Left renal pelvis (tissue), 4 donors: ENCODE measurements at places on chromosomes 11 and 22. TPM values are rescaled to one million over a fixed set of nuclear protein-coding genes. Genes with fewer than 3 reads are reported as not detected.
A peak's percentile ranks its signal among the peaks of the same experiment; 100 is the strongest.

Gene GRK3
- 10.4 TPM for polyA plus RNA-seq

Gene MYRF
- polyA plus RNA-seq = 7.9 TPM

Gene OR51T1
- polyA plus RNA-seq = not detected

Gene MRGPRX1
- not detected for polyA plus RNA-seq

Gene C11orf91
- not detected for polyA plus RNA-seq

Gene CD3G
- polyA plus RNA-seq = 0.34 TPM

Gene KRTAP5-1
- polyA plus RNA-seq = not detected

Gene SLC5A4
- 2.5 TPM for polyA plus RNA-seq

Gene SMIM35
- polyA plus RNA-seq = 0.07 TPM

Gene SAA2
- not detected for polyA plus RNA-seq

GRCh38 chr11:71352226-71352625, 96.0 kb downstream of the DHCR7 start:
- DNase-seq = no peak

DNA sequence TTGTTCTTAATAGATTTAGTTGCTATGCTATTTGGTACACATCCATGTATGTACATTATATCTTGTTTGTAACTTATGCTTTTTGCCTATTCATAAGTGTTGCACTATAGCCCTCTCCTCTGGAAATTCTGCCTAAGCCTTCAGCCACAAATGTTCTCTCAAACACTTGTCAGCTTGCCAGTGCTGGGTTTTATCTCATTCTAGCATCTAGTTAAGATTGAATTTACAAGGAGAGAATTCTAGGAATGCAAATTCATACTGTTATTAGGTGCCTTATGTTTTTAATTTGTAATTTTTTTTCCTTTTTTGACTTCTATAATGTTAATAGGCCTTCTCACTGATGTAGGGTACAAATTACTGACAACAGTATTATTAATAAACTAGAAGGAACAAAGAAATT, 14.6 kb upstream of the CTSC start:
- DNase-seq = no peak

GRCh38 chr11:2549080-2549479, 104.3 kb downstream of the KCNQ1 start:
- no peak for DNase-seq

- DNase-seq = no peak
These were observed 714.7 kb upstream of the TENM4 start for GRCh38 chr11:80155412-80156017.

GRCh38 chr11:69136471-69136870, 19.3 kb upstream of the SMIM38 start:
- DNase-seq = no peak

GRCh38 chr11:67345247-67345919, 8.0 kb downstream of the POLD4 start:
- DNase-seq = no peak

DNA sequence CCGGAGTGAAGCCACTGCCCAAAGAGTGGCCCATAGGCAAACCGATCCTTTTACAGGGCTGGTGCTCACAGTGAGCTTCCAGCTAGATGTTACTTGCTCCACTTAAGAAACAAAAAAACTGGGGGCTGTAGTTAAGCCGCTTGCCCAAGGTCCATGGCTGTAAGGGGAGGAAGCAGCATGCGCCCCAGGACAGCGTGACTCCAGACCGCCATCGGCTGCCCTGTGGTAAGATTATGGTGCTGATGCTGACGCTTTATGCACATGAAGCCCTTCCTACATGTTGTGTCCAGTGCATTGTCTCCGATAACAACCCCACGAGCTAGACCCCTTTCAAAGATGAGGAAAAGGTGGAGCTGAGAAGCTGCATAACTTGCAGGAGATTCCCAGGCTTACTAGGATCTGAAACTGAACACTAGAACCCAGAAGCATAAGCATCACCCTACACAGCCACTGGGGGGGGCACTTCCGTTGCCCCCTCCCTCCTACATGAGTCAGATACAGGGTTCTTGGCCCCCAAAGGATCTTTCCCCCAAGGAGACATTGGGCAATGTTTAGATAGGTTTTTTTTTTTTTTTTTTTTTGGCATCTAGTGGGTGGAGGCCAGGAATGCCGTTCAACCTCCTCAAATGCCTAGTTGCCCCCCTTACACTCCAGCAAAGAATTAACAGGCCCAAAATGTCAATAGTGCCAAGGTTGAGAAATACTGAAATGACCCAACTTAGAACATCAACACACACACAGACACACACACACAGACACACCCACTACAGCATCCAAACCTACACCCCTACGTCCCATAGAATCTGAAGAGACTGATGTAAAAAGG, 53.9 kb downstream of the MN1 start:
- no peak for DNase-seq

DNA sequence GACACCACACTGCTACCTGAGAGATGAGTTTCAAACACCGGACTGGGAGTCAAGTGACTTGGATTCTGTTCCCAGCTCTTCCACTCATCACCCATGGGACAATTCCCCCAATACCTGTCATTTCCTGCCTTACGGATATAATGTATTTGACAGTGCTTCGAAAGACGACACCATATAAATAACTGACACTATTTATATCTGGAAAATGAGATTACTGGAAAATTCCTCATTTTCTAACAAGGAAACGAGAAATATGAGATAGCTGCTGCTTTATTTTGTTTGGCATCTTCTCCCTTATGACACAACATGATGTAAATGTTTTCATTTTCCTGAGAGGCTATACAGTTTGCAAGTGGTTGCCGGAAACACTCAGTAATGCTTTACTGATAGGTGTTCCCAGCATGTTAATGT, 8.6 kb downstream of the HSCB start:
- DNase-seq = no peak

GRCh38 chr11:106497321-106497720, 419.9 kb downstream of the AASDHPPT start:
- DNase-seq = no peak

DNA sequence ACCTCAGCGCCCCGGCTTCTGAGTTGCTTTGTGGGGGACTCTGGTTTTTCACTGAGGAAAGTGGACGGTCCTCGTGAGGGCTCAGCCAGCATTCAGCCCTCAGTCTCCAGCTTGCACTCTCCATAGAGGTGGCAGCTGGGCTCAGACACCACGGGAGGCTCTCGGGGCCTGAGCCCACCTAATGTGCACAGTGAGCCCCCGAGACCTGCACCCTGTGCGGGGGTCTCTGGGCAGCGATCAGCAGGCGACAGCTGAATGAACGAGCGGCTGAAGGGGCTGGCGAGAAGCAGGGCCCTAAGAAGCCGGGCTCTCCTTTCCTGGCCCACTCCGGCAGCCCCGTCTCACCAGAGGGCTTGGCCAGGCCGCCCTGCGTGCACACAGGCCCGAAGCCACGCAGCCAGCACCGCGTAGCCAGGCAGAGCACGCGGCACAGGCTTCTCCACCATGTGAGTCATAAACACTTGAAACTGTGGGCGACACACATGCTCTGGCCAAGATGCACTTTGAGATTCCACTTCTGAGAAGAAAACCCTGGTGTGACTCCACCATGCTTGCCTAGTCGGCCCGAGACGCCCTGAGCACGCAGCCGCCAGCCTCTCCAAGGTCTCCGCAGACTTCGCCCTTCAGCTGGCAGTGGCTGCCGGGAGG, 28.0 kb downstream of the TOLLIP start:
- no peak for DNase-seq

- DNase-seq = no peak
These were observed 6.2 kb upstream of the UBE4A start for GRCh38 chr11:118353084-118353710.

DNA sequence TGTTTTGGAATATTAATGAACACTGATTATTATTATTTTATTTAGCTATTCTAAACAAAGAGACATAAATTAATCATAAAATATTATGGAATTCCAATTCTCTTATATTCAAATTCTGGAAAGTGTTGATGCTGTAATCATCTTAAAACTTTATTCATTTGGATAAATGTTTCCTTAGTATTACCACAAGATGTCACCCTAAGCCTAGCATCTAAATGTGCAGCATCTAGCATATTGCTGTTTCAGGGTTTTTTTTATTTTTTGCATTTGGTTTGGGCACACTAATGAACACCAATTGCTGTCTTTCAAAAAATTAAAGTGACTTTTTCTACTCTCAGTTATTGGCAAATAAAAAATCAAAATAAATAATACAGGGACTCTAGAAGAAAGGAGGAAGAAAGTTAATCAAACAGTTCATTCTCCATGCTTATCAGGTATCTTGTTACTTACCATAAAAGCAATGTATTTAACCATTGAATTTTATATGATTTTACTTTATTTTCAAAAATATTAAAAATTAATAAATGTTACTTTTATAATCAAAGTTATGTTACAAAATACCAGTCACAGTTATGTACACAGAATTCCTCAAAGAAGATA, 31.8 kb downstream of the DLG2 start:
- peak; percentile 47 for DNase-seq

DNA sequence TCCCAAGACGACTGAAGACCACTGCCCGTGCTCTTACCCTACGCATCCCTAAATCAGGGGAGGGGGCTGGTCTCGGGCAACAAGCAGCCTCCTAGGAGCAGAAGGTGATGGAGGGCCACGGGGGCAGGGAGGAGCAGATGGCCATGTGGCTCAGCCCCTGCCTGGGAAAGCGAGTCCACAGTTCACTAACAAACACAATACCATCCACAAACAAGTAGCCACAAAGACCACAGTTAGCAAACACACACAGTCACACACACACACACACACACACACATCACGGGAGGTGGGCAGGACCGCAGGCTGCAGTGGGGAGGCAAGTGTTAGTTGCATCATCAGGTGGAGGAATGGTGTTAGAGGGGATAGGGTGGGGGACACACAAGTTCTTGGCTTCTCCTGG, 13.2 kb upstream of the FXYD2 start:
- DNase-seq = no peak

- no peak for DNase-seq
These were observed 61.5 kb downstream of the STIM1 start for GRCh38 chr11:3916962-3917361.

- no peak for DNase-seq
These were observed 39.4 kb upstream of the CEP295 start for GRCh38 chr11:93622043-93622442.

- no peak for DNase-seq
These were observed at the start of gene HTATIP2 for GRCh38 chr11:20363500-20364340. TSS of gene HTATIP2 (plus strand) at chr11:20363714. CDS start at chr11:20364238, 524 bp downstream.

GRCh38 chr11:12461516-12461915, 84.1 kb downstream of the PARVA start:
- DNase-seq = no peak

GRCh38 chr11:61082931-61083531, 19.3 kb upstream of the CD5 start:
- no peak for DNase-seq

GRCh38 chr11:101003468-101003867, 126.1 kb downstream of the PGR start:
- DNase-seq = no peak

DNA sequence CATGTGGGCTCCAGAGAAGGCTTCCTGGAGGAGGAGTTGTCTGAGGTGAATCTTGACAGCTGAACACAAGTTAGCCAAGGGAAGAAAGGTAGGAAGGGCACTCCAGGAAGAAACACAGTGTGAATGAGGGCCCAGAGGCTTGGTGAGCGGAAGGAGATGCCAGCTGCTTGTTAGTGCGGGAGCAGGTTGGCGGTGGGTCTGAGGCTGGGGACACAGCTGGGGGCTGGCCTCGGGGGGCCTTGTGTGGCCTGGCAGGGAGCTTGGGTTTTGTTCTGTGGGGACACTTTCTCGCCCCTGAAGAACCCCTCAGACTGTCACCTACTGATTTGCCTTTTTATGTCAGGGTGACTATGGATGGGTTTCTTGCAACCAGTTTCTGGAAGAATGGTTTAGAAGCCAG, 160.0 kb downstream of the ST3GAL4 start:
- DNase-seq = no peak

- no peak for DNase-seq
These were observed 259.7 kb downstream of the MN1 start for GRCh38 chr22:27541836-27542235.

DNA sequence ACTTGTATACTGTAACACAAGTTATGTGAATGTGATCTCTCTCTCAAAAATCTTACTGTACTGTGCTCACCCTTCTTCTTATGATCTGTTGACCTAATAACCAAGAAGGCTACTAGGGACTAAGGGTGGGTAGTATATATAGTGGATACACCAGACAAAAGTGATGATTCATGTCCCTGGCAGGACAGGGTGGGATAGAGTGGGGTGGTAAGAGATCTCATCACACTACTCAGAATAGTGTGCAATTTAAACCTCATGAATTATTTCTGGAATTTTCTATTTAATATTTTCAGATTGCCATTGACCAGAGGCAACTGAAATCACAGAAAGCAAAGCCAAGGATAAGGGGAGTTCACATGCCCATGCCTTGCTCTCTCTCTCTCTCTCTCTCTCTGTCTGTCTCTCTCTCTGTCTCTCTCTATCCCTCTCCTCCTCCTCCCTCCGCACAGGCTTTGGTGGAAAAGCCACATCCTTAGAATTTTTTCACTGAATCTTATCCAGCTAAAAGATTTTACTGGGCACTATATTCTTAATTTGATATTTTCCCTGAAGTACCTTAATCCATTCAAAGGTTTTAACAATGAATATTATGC, 12.0 kb upstream of the STK33 start:
- DNase-seq = no peak

GRCh38 chr11:65110354-65110861, 1.3 kb upstream of the TM7SF2 start:
- DNase-seq = no peak

- DNase-seq = no peak
These were observed 98.3 kb downstream of the TYR start for GRCh38 chr11:89275966-89276365.

- DNase-seq = peak; percentile 21
These were observed 43.2 kb upstream of the VPREB1 start for GRCh38 chr22:22201185-22201929.

DNA sequence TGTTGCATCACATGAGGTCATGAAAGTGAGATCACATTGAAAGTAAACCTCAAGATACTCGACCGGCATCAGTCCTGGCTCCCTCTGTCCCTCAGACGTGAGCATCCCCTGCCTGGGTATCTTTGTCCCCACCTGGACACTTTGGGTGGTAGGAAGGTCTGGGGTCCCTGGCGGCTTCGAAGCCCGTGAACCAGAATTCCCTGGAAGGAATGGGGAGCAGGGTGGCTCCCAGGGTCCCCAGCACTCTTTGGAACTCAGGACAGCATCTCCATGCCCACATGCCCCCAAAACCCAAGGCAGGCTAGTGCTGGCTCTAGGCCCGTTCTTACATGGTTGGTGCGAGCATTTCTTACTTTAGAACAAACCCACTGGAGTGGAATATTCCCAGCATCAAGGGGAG, 7.5 kb downstream of the DERL3 start:
- no peak for DNase-seq

DNA sequence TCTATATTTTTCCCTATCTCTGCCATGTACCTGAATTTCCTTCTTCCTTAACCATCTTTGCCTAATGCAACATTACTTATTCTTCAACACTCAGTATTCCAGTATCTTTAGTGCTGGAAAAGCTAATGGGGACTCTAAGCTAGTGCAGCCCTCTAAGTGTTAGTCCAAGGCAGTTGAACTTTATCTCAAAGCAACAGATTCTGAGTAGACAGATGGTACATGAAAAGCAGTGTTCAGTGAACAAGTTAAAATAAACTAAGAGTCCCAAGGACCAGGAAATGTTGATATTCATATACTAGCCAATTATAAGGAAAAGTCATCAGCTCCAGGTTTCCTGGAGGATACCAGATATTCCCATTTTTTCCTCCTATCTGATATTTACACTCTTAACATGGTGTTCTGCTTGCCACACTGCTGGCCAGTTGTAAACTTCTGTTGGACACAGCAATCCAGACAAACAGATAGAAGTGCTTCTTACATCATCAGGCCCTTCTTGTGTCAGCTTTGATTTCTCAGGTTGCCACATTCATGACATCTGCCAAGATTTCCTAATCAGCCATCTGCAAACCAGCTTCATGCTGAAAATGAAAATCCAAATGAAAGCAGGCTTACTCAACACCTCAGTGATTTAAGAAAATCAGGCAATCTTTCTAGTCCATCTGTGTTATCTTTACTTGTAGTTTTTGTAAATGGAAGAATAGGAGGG, 255.9 kb upstream of the POU2AF2 start:
- no peak for DNase-seq
